Globus pallidus (tissue), 1 donor: ENCODE measurements at places on chromosomes 3 and 15.

GRCh38 chr15:68080334-68080733 is 26.2 kb downstream of the PIAS1 start:
- DNase-seq: no peak

DNA sequence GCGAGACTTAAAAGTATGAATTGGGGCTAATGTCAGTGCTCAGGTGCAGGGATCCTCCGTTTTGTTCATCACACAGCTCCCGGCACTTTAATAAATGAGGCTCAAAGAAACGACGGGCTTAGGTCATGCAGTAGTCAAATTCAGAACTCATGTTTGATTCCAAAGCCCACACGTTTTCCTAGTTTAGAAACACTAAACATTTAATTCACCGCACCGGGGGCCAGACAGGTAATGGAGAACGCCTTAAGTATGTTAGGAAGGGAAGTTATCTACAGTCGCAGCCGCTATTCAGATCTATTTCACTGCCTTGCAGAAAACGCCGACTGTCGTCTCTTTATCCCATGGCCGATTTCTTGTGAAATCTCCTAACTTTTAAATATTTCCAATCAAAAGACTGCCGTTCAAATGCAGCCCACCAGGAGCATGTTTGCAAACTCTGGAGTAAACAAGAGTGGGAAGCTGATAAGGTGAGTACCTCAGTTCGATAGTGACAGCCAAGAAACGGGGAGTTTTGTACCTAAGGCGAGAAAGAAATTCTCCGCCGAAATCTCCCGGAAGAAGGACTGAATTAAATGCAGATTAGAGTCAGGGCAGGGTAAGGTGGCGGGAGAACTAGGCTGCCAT is 569 bp downstream of the HIGD2B start:
- DNase-seq: no peak

DNA sequence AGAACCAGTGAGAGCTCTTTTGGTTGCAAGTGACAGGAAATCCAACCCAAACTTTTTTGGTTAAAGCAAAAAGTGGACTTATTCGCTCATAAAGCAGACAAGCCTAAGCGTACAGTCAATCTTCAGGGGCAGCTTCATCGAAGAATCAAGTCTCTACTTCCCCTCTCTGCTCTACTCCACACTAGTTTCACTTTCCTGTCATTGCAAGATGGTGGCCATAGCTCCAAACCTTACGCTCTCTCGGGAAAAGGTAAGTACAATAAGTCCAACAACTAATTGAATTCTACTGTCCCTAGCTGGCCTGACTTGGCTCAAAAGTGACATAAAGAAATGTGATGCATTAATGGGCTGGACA is 24.9 kb upstream of the ZNF710 start:
- no peak for DNase-seq

- DNase-seq: no peak
Measured at GRCh38 chr3:101377796-101378195, 57.4 kb upstream of the IMPG2 start.

- no peak for DNase-seq
Measured at GRCh38 chr3:1251282-1252060, 158.6 kb downstream of the CNTN6 start.

DNA sequence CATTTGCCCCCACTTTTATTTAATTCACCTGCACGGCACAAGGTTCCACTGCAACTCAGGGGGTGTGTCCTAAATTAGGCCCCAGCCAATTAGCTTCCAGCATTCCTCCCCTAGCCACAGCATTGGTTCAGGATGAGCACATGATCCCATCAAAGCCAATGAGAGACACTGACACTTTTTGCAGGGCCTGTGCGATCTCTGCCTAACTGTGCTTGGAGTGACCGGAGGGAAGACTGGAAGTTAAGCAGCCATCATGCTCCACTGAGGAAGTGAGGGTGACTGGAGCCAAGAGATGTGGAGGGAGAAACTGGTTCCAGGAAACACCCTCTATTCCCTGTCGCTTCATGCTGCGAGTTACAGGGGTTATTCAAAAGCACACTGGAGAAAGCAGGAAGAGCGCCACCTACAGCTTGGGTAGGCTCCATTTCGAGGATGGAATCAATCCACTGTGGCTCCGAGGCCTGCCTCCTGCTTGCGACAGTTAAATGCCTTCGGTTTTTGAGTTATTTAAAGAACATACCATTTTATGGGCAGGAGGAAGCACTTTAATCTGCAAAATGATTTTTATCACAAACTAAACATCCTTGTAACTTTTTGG is 122.2 kb upstream of the WNT5A start:
- no peak for DNase-seq

- DNase-seq: peak; percentile 3
Measured at GRCh38 chr3:81643721-81644120, 117.7 kb downstream of the GBE1 start.

DNA sequence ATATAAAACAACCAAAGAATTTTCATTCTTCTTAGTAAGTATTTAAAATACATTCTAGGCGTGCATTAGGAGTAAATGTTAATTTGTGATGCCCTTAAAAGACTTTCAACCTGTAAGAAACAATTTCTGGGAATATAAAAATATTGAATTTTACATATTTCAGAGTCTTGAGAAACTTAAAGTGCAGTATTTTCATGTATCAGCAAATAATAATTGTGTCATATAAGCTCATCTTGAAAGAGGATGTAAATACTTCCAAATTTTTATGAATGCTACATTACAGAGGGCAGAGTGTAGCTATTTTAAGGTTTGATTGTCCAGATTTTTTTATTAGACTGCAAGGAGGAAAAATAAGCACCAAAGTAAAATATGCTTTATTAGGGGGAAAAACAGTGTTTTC is 207.1 kb downstream of the VPS13C start:
- DNase-seq: no peak

DNA sequence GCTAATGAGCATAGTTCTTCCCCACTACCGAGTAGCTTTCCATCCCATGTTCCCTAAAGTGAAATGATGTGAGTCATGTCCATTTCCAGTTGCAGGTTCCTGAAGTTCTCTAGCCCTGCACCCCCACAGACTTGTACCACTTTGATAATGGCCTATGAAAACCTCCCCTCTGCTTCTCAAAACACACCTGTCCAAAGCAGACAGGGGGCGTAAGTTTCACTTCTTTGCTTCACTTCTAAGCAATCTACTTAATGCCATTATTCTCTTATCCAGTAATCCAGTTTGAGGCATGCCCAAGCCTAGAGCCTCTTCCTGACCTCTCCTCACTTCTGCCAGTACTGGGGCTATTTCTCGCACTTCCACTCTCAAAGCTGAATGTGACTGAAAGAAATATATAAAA is 305.1 kb downstream of the IGSF11 start:
- DNase-seq: no peak

GRCh38 chr15:54820098-54820497 is 376.6 kb downstream of the RSL24D1 start:
- peak; percentile 20 for DNase-seq

GRCh38 chr15:62976301-62976881 is 66.2 kb upstream of the TPM1 start:
- no peak for DNase-seq

DNA sequence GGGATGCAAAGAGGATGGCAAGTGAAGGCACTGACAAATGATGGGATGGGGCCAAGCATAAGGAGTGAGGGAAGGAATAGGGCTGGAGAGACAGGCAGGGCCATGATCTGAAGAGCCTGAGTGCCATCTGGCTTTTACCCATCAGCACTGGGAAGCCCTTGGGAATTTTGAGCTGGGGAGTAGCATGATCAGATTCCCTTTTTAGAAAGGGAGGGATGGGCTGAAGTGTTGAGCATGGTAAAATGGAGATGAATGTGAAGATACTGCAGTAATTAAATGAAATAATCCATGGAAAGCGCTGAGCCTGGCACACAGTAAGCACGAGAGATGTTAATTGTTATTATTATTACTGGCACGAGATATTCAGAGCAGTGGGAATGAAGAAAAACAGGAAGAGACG is 9.9 kb downstream of the RBP1 start:
- DNase-seq: no peak

DNA sequence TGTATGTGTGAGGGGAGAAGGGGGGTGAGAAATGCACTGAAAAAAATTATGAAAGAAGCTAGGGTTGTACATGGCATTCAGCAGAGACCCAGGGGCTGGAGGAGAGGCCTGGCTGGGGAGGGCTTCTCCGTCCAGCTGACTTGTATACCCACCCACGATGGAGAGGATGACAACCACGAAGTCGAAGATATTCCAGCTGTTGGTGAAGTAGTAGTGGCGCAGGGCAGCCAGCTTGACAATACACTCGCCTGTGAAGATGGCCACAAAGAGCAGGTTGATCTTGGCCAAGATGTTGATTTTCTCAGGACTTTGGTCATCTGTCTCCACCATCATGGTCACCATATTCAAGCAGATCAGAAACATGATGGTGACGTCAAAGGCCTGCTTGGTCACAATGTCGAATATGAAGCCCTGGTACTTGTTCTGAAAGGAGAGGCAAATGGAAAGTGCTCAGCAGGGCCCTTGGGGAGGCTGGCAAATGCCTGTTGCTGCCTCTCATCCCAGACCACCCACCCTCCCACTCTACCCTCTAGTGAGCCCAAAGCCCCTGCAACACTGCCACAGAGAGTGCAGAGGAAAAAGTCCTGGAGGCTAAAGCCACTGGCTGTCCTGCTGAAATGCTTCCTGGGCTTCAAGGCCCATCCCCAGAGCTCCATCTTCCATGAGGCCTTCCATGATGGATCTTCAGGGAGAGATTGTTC is 58.1 kb downstream of the EXOG start:
- DNase-seq: no peak
